Fibroblast of skin of back (primary cell): ENCODE measurements at places on chromosomes 12 and 14.

DNA sequence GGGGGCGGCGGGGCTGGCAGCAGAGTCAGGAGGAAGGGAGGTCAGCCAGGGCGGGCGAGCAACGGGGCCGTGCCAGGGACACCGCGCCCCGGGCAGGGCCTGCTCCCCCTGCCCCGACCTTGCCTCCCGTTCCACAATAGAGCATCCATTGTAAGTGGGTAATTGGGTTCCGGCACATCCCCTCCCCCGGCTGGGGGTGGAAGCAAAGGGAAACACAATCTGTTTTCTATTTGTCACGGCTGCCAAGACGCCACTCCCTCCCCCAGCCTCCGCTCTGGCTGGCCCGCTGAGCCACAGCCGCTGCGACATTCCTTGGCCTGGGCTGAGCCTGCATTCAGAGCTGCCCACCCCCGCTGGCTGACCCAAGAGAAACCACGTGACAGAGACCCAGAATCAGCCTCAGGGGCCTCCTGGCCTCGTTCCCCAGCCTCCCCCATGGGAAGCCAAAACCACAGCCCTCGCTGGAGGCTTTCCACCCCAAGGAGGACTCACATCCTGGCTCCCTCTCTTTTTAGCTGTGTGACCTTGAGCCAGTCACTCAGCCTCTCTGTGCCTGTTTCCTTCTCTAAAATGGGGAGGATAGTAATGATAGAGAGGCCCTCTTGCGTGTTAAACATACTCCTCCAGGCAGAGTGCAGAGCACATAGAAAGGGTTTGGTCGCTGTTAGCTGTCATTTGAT lies 117.6 kb downstream of the SCARB1 start:
- DNase-seq = peak; percentile 92

GRCh38 chr12:18375131-18375530 lies 113.8 kb downstream of the PIK3C2G start:
- DNase-seq = peak; percentile 7

DNA sequence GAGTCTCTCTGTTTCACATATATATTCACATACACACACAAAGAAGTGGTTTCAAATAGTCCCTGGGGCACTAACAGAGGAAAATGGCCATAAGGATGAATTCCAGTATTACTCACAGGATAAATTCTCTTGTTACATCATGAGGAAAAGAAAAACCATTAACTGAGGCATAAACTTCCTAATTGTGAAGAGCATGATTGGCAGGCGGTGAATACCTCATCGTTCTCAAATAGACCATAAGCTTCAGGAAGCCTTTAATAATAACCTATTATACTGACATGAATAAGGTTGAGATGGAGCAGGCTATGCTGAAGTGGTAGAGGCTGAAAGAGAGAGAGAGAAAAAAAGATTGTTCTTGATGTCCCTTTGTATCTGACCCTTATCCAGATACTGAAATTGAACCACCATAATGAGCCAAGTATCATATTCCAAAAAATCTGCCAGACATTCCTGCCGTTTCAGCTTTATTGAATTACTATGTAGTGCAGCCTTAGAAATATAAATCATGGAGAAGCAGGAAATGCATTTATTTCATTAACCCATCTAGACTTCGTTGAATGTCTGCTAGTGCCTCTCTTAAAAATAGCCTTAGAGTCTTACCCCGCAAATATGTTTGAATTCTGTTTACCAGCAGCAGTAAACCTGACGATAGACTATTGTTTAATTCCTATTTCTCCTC lies 86.8 kb downstream of the NUAK1 start:
- peak; percentile 82 for DNase-seq

DNA sequence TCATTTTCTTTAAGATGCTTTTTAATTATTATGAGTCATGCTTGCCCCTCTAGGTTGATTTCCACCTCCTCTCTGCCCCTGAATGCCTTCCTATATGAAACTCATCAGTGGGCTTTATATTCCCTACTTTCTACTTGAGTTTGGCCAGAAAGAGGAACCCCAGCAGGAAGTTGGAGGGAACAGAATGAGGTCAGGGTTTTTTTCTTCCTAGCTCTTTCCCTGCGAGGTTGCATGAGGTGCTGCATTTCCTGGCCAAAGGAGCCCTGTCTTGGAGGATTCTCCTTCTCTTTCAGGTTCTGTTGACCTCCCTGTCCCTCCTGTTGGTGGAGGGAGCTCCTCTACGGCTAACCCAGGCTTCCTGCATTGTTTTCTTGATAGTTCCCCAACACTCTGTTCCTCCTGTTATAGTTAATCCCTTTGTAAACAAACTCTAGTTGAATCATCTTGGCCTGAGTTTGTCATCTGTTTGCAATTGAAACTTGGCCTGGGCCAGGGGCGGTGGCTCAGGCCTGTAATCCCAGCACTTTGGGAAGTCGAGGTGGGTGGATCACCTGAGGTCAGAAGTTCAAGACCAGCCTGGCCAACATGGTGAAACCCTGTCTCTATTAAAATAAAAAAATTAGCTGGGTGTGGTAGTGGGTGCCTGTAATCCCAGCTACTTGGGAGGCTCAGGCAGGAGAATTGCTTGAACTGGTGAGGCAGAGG lies 15.3 kb upstream of the SPIC start:
- DNase-seq = no peak

DNA sequence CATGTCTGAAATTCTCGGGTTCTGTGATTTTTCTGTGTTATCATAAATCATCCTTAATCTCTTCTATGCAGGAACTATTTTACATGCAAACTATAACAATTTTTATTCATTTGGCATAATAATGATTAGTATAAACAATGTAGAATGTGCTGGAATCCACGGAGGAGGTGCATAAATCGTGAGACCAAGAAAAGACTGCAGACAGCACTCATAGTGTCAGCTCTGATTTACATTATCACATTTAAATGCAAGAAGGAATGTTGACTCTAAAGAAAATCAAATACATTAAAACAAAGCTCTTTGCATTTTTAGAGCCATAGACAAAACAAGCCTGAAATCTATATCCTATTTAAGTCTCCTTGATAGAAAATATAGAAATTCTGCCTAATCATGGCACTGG lies 501.7 kb upstream of the STXBP6 start:
- no peak for DNase-seq
